Thymus (tissue), 14 donors: ENCODE measurements at places on chromosomes 6 and 20.

DNA sequence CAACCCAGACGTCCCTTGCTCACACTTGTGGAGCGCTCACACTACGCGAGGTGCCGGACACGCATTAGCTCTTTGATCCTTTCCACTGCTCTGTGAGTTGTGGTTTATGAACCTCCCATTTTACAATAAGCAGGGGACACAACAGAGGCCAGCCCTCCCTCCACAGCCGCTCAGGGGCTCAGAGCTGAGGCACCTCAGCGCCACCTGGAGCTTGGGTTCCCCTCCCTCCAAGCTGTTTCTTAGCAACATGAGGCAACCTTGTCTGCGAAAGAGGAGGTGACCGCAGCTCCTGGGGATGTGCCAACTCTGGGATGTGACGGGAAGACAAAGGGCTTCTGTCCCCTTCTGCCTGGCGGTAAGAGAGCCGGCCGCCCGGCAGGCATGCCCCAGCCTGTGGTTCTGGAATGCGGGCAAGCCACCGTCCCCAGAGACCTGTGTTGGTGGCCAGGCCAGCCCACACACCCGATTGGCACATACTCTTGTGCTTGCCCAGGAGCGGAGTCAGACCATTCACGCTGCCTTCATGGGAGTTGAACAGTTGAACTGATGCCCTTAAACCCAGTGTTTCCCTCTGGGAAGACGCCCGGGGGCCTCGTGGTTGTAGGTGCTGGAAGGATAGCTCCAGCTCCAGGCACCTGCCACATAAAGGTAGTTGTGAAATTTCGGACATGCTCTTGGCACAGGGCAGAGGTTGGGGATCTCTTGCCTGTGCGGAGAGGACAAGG is 44.5 kb downstream of the RBM38 start:
- no peak for DNase-seq

DNA sequence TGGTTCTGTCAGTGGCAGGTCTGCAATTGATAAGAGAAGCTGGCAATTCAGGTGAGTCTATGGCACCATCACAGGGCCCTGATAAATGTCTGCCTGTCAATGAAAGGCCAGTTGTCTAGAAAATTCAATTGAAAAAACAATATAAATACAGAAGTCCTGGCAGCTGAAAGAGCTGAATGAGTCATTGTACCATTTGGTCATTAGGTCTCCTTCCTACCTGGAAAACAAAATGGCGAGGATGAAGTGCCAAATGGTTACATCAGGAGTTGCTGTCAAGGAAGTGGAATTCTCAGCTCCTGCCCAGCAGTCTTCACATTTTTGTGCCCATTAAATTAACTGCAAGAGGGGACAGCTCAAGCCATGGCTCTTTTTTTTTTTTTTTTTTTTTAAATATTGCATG is 37.7 kb downstream of the PEX7 start:
- no peak for DNase-seq

DNA sequence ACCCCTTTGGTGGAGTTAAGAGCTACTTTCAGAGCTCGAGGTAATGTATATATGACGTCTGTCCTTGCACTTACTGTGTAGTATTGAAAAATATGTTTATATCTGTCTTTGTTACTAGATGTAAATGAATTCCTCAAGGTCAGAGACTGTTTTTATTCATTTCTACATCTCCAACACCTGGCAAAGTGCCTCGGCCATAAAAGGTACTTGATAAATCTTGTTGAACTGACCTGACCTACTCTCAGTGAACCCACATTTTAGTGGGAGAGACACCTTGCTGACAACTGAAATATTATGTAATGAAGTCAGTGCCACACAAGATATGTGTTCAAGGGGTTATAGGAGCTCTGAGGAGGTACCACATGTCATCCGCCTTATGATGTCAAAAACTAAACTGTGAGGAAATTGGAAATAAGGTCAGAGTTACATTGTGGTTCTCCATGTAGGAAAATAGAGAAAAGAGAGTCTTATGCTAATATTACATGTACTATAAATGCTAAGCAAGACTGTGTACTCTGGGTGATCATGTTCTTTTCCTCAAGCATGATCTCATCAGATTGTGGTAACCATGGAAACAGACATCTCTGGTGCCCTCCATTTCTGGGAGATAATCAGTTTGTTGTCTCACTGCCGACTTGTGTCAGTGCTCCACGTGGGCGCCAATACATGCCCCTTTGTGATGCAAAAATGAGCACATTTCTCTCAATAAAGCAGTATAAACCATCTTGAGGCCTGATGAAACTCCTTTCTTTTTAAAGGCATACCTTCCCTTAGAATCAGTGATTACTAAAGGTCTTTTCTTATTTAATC is 5.7 kb upstream of the TMEM30A start:
- DNase-seq: no peak

DNA sequence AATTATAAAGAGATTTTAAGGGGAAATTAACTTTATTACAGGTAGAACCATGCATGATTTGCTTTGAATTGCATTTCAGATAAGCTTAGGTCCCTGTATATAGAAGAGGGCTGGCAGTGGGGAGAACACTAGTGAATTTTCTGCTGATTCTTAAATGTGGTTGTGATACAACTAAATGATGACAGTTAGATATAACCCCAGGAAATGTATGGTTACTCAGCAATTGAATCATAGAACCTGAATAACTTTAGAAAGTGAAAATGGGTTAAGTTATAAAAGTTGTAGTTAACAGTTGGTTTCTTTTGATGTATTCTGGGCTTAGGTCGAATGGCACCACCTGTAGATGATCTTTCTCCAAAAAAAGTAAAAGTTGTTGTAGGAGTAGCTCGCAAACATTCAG is 70.1 kb downstream of the PHF3 start:
- DNase-seq: no peak

DNA sequence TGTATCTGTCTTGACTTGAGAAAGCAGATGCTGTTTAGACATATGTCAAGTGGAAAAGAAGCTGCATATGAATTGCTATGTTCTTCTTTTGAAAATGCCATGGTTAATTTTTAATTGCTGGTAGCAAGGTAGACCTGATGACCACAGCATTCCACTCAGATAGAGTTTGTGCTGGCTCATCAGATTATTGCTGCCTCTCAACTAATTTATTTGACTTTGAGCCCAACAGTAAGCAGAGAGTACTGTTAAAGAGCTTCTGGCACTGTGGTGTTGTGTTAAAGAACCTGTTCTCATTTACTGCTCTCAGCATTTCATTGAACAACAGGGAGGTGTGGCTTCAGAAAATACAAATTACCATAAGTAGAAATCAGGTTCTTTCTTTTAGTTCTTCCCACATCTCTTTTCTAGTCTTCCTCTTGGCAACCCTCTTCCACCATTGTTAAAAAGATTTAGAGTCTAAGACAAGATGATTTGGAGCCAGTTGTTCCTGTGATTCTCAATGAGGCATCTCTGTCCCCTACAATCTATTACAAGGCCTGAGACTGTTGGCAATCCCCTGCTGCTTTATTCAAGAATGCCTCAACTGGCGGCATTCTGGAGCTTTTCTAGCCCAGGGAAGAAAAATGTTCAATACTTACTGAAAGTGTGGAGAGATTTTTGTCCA is 967.6 kb upstream of the GJE1 start:
- DNase-seq: no peak

- DNase-seq: no peak
Measured at GRCh38 chr6:85460921-85461797, 11.3 kb downstream of the NT5E start.

- no peak for DNase-seq
Measured at GRCh38 chr20:20593447-20594170, 118.8 kb downstream of the RALGAPA2 start.

- no peak for DNase-seq
Measured at GRCh38 chr20:43787937-43788336, 61.1 kb upstream of the GTSF1L start.

- DNase-seq: no peak
Measured at GRCh38 chr6:40910260-40910893, 128.6 kb downstream of the UNC5CL start.

GRCh38 chr6:116218172-116218633 is 35.7 kb downstream of the TSPYL4 start:
- DNase-seq: no peak

DNA sequence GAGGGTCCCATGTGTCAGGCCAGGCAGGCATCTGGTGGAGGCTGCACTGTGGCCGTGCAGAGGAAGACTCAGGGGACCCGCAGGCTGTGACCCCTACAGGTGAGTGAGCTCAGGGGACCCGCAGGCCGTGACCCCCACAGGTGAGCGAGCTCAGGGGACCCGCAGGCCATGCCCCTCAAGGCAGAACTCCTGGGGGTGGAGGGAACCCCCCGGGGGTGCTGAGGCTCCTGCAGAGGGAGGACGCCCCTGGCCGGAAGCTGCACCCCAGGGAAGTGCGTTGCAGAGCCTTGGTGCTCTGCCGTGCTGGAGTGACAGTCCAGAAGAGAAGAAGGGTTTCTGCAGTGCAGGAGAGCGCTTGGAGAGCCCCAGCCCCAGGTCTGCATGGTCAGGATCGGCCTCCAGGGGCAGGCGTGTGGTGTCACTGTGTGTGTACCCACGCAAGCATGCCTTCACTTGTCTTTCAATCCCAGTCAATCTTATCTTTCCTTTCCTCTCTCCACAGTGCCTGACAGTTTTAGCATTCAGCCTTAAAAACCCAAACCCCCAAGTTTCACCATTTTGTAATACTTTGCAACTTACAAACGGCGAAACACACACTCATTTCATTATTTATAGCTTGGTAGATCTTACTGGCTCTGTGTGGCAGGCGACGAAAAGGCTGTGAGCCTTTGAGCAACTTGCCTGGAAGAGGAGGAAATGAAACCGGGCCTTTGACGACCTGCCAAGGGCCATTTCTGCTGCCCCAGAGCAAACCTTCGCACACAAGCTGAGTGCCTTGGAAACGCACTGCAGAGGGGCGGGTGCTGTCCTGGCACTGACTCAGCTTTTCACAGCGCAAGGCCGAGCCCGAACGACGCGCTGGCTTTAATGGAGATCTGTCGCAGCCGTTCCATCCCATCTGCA is 101.4 kb upstream of the AGPAT4 start:
- DNase-seq: no peak
